ENCODE measurements at places on chromosomes 1 and 21.

DNA sequence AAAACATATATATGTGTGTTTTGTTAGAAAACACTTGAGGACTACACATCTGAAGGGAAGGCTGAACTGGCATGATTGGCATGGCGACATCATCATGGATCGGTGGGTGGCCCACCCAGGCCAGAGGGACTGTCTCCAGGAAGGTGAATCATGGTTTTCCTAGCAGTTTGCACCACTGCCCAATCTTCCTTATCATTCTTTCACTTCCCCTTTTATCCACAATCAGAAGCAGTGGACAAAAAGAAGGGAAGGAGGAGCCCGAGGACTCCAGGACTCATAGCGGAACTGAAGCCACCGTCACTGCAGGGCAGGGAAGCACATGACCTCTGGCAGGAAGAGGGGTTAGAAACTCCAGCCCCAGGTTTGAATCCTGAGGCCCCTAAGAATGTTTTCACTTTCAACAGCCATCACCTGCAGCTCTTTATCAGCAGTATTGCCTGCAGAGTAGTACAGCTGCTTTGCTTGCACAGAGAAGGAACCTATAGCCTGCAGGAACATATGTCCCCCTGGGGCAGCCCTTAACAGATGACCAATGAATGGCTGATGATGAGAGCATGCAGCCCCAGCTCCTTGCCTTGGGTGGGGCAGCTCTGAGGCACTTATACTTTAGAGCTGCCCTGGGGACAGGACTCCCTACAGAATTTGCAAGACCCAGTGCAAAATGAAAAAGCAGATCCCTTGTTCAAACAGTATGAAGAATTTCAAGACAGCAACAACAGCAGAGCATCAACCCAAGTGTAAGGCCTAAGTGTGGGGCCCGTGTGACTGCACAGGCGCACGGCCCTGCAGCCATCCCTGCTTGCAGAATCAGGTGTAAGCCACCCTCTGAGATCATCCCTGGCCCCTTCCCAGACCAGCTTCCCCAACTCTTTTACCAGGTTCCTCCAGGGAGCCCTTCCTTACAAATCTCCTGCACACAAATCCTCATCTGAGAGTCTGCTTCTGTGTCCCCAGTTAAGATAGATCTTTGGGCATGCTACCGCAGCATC is 241.8 kb upstream of the IRF2BP2 start:
- no peak for DNase-seq

GRCh38 chr1:166167572-166167925 is 748 bp upstream of the FAM78B start:
- DNase-seq = no peak

DNA sequence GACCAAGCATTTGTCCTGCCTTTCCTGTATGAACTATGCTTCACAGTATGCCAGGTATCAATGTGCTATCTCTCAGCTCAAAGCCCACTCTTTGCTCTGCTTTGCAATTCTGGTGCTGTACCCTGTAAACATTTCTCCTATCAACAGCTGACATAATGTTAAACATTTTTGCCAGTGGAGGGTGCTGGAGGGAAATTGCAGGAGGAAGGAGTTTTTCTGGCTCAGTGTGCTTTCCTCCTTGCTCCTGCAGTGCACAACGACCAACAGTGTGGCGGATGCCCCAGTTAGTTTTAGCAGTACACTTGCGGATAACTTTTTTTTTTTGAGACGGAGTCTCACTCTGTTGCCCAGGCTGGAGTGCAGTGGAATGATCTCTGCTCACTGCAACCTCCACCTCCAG is 67.1 kb upstream of the PTGFRN start:
- no peak for DNase-seq

GRCh38 chr1:225762002-225762441 is 15.6 kb upstream of the SRP9 start:
- DNase-seq = no peak

GRCh38 chr1:200518524-200518923 is 102.0 kb downstream of the KIF14 start:
- DNase-seq = no peak

DNA sequence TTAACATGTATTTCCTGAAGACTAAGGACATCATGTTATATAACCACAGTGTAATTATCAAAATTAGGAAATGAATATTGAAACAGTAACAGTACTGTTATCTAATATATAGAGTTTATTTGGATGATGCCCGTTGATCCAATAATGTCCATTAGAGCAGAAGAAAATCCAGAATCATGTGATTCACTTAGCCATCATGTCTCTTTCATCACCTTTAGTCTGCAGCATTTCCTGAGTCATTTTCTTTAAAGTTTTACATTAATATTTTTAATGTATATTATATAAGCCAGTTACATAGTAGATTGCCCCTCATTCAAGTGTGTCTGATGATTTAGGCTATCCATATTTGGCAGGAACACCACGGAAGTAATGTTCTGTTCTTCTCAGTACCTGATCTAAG is 28.9 kb downstream of the MPZL1 start:
- no peak for DNase-seq

- no peak for DNase-seq
Observed at GRCh38 chr1:227709451-227709850, 25.7 kb downstream of the JMJD4 start.
